ENCODE measurements at places on chromosomes 2 and 18. TPM values are rescaled to one million over a fixed set of nuclear protein-coding genes. Genes with fewer than 3 reads are reported as not detected.

GRCh38 chr18:68316636-68317035 lies 398.3 kb downstream of the TMX3 start:
- DNase-seq = no peak

DNA sequence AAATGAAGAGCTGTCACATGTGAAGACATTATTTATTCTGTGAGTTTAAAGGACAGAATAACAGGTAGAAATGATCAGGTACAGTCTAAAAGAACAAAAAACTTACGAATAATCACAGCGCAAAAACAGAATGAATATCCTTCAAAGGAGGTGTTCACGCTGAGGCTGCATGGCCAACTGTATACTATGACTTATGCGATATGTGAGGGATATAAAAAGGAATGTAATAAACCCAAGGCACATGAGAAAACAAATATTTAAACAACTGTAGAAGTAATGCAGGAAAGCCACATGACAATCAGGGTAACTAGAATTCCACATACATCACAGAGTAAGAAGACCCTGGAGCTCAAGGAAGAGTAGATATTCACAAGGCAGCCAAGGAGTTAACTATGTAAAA lies 81.3 kb downstream of the RTTN start:
- no peak for DNase-seq

The CAPN13 gene
- total RNA-seq = not detected

GRCh38 chr2:37776487-37776886 lies 105.0 kb upstream of the CDC42EP3 start:
- DNase-seq = no peak

The DLX2 gene
- total RNA-seq = 0.41 TPM

The CCDC195 gene
- total RNA-seq = not detected

- DNase-seq = no peak
These were observed 299.3 kb downstream of the RND3 start for GRCh38 chr2:150188177-150188576.

DNA sequence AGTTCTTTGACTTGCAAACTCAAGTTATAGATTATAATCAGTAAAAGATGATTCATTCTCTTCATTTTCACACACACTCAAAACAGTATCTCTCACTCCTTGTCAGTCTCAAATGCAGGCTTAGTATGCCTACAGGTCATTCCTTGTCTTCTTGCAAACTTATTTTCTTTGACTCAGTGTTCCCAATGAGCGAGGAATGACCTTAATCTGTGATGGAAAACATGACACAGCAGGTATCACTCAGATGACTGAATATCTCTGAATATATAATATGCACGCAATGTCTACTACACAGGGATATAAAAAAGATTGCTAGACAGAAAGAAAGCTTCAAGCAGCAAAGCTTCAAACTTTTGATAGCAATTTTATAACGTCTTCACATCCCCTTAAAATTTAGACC lies 127.8 kb upstream of the RGPD4 start:
- DNase-seq = no peak

The MARCO gene
- not detected for total RNA-seq

The ARHGEF4 gene
- total RNA-seq = 0.24 TPM

DNA sequence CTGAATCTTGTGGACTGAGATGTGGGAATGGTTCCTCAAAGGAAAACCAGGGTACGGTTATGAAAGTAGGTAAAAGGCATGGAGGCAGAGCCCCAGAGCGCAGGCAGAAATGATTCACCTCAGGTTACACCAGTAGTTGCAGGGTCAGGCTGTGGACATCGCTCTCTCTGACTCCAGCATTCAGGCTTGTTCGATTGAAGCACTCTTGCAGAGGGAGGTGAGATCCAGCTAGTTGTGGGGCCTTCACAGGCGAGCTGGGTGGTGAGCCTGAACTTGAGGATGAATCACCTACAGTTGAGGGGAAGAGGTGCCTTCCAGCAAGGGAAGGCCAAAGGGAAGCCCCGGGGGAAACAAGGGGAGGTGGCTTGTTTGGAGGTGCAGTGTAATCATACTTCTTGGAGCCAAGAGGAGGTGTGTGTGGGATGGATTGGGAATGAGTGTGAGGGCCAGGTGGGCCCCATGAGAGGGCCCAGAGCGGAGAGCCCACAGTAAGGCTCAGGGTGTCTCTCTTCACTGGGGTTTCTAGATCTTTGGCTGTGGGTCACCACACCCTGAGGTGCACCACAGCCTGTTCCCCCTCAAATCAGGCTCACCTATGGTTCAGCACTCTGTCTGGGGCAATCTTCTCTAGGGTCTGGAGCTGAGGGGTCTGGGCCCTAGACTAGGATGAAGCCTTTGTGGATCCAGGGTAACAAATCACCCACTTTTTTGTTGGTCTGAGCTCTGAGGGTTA lies 48.5 kb upstream of the MCFD2 start:
- DNase-seq = no peak

DNA sequence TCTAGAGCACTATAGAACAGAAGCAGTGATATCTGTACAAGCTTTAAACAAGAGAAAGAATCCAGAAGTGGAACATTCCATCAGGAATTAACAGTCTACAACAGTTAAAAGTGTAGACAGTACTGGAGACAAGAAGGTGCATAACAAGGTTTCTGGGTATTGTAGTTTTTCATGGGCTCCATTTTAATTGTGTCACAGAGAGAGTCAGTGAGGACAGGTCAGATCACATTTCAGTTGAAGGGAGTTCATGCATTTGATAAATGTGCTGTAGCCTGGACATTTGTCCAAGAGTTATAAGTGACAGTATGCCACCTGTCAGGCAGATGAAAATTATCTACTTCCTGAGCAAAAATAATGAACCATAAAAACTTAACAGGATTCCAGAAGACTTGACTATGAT lies 328.6 kb downstream of the CNTNAP5 start:
- DNase-seq = no peak

The ZNF396 gene
- 0.53 TPM for total RNA-seq

DNA sequence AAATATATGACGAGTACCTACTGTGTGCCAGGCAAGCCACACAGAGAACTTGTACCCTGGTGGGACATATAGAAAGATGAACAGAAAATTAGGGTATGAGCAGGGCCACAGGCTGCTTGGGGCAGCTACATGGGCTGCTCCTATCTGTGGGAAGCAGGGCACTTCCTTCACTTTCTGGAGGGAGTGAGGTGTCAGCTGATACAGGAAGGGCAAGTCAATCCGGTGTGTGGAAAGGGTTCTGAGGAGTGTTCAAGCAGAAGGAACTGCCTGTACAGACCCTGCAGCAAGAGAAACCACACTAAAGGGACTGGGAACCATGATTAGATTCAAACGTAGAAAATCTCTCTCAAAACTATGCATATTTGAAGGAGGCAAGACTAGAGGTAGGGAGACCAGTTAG lies 58.6 kb upstream of the BCL11A start:
- DNase-seq = no peak

DNA sequence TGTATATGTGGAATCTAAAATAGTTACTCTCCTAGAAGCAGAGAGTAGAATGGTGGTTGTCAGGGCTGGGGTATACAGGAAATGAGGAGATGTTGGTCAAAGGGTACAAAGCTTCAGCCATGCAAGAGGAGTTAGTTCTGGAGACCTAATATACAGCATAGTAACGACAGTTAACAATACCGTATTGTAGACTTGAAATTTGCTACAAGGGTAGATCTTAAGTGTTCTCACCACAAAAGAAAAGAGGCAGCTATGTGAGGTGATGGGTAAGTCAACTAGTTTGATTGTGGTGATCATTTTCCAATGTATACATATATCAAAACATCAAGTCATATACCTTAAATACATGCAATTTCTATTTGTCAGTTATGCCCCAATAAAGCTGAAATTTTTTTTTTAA lies 98.2 kb upstream of the CYP1B1 start:
- DNase-seq = no peak

DNA sequence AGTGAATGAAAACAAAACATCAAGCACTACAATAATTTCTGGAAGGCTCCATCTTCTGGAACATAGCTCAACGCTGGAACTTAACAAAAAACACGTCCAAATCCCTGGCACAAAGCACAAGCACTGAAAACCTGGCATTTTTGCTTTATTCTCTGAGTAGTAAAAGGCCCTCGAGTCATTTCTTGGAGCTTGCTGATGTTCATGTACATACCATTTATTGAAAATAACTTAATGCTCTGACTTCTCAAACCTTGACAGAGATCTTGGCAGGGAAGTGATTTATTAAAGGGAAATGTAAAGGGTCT lies 76.5 kb upstream of the STK17B start:
- DNase-seq = no peak

DNA sequence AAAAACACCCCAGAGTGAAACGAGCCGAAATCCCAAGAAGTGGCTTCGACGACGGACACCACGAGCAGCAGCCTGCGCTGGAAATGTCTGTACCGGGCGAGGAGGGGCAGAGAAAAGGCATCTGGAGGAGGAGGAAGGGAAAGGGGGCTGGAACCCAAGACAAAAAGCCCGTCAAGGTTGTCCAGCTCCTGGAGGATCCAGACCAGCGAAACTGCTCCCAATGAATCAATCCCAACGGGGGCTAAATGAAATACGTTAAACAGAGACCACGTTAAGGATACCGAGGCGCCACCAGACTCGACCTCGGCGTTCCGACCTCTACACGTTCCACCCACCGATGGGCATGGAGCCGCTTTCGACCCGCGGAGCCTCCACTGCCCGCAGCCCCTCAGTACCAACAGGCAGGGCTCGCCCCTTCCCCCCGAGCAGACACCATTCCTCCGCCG lies 400 bp downstream of the CCDC88A start:
- DNase-seq = no peak

DNA sequence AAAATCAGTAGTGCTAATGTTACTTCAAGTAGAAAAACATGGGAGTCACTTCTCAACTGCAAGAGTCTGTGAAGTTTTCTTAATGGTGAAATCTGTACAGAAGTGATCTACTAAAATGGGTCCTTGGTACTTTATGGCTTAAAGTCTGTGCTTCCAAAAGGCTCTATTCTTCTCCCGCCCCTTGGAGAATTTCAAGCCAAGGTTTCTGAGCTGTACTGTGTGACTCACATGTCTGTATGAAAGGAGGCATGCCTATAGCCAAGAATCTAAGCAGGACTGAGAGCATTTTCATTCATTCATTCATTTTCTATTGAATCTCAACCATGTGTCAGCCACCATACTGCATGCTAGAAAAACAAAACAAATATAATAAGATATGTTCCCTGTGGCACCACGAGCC lies 19.8 kb upstream of the DDX18 start:
- DNase-seq = no peak

The TMEM198 gene
- 0.29 TPM for total RNA-seq

DNA sequence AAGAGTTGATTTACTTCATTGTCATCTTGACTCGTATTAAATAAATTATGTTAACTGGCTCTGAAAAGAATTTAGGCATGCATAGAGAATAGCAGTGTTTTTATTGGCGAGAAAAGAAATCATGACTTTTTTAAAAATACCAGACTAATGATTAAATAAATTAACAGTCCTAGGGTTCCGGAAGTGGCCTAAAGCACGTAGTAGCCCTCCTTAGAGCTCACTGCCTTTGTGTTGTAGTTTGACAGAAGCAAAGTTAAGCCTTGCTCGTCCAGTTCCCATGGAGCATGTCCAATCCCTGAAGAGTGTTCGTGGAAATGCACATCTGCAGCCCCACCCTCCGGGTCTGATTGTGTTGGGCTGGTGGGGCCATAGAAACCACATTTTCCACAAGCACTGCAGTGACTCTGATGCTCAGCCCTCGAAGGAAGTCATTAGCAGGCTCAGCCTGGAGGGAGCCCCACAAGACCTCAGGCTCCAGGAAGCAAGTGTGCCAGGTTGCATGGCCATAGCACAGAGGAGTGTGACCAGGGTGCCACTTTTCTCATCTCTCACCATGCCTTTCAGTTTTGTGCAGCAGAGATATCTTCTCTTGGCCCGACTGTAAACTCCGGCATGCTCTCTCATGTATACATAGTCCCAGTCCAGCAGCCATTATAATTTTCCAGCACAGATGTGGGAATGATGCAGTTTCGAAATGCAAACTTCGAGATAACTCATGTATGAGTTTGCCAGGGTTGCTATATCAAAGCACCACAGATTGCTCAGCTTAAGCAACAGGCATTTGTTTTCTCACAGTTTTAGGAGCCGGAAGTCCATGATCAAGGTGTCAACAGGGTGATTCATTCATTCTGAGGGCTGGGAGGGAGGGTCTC lies 188.6 kb upstream of the SH3BP4 start:
- DNase-seq = no peak

DNA sequence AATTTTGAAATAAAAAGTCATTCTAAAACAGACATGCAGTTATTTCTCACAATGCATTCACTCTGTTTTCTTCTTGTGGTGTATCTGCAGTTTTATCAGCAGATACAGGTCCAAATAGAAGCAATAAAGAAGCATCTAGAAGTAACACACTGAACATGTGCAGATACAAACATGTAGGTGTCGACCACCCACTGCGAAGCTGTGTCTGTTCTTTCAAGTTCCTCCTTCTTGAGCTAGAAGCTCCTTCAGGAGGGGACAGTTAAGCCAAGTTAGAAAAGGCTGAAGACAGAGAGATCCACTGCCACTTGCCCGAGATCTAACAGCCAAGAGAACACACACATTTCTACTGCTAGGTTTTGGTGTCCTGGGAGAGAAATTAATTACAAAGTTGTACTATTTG lies 30.1 kb downstream of the WDFY1 start:
- no peak for DNase-seq

DNA sequence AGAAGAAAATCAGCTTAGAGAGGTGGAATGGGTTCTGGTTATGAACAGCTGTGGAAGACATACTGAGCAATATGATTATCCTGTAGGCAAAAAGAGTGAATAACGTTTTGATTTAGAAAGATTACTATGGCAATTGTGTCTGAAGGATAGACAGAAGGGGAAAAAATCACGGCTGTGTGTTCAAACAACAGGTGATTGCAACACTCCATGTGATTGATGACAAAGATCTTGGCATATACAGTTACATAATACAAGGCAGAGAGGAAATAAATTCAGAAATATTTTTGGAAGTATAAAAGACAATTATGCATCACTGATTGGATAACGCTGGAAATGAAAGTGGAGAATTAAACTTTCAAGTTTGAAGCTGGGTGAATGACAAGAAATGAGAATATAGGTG lies 58.5 kb upstream of the KCNJ3 start:
- DNase-seq = no peak

GRCh38 chr2:95346231-95346737 lies 49.1 kb downstream of the KCNIP3 start:
- DNase-seq = no peak

DNA sequence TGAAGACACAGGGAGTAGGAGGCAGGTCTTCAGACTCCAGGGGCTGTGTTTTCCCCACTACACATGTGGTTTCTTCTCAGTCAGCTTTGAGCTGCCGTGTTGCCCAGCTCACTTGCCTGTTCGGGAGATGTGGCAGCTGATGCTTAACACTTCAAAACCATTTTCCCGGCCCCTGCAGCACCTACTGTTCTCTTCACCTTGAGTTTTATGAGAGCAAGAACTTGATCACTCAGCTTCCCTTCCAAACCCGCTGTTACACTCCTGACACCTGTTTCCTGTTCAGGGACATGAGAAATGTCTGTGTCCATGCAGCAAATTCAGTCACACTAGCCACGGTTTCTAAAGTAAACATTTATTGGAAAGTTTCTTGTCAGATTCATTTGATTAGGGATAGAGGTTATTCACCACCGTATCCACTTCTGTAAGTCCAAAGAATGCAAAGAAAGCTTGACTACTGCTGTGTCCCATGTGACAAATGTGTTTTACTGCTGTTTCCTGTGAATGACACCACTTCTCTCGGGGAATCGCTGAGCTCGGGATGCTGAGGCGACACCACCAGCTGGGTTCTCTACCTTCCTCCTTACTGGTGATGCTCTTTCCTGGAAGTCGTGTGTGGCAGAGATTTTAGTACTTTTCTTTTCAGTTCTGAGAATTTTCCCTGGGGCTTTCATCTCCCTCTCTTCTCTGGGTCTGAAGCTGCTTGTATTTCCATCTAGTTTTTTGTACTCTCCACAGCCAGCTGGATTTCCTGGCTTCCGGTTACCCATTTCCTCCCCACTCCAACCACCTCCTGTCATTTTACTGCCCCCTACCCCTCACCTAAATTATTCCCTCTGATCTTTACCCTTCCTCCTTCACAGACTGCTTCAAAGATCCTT lies 91.7 kb downstream of the KLF7 start:
- DNase-seq = no peak

All from glomerular endothelial cell (primary cell).